ENCODE measurements at places on chromosomes 1 and 21.

- DNase-seq, result no peak
These were observed 61.9 kb downstream of the TBCE start for GRCh38 chr1:235429143-235429542.

GRCh38 chr21:21662776-21663175 lies 664.6 kb downstream of the NCAM2 start:
- no peak for DNase-seq

DNA sequence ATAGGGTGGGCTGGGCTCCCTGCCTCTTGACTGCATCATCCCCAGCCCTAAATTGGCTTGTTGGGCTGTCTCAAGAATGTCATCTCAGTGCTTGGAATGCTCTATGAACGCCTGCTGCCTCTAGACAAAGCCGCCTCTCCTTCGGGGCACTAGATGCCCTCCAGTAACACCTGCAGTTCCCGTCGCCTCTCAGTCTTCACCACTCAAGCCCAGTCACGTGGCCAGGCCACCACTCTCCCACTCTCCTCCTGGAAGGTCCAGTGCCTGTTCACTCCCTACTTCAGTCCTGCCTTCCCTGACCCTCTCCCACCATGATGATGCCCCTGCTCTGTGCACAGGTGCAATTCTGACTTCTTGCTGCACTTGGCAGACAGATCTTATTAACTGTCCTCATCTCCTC lies 7.0 kb downstream of the TAS1R2 start:
- no peak for DNase-seq

DNA sequence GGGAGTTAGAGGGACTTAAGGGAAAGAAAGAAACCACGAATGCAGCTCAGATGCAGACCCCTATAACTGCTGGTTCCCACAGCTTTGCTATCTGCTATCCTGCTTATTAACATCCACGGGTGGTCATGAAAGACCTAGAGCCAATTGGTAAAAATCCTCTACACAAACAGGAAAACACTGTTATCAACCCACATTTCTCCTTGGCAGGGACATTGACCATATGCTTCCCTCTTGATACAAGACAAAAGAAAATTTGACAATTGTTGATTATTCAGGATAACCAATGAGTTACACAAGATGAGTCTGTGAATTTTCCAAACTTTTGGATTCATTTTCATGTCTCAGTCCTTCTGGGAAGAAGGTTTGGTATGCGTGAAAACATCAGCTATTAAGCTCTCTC lies 90.4 kb downstream of the TIAM1 start:
- no peak for DNase-seq

- no peak for DNase-seq
These were observed 5.7 kb downstream of the UBASH3A start for GRCh38 chr21:42409366-42409765.

- no peak for DNase-seq
These were observed 84.9 kb upstream of the C21orf91 start for GRCh38 chr21:17903929-17904639.

DNA sequence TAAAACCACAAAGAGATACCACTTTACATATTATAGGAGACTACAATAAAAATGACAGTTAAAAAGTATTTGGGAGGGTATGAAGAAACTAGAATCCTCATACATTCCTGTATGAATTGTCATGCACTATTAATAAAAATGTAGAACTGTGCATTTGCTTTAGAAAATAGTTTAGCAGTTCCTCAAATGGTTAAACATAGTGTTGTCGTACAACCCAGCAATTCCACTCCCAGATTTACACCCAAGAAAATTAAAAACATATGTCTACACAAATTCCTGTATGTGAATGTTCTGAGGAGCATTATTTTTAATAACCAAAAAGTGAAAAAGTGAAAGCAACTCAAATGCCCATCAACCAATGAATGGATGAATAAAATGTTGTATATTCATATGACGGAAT lies 23.1 kb upstream of the PDE4B start:
- no peak for DNase-seq
